ENCODE measurements at places on chromosomes 3 and 15.

DNA sequence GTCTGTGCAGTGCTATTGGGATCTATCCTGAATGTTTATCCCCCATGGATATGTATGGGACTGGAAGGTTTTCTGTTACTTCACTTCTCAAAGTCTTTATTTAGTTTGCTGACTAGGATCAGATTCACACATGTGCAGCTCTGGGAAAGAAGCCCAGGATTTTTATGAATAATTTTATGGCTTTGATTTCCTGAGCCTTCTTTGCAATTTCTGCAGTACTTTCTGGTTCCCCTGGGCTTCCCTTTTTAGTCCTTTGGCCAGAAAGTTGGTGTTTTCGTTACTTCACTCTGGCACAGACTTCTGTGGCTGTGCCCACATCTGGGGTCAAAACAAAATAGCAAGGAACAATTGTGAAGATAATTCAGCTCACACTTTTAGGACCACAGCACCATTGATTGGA, 721.0 kb downstream of the OTOL1 start:
- DNase-seq, result no peak

GRCh38 chr15:33021806-33022389, 172.6 kb downstream of the FMN1 start:
- peak; percentile 49 for DNase-seq

- no peak for DNase-seq
Measured at GRCh38 chr3:169846458-169847193, 23.1 kb downstream of the LRRC31 start.

GRCh38 chr15:68542348-68542747, 36.4 kb upstream of the CORO2B start:
- no peak for DNase-seq

DNA sequence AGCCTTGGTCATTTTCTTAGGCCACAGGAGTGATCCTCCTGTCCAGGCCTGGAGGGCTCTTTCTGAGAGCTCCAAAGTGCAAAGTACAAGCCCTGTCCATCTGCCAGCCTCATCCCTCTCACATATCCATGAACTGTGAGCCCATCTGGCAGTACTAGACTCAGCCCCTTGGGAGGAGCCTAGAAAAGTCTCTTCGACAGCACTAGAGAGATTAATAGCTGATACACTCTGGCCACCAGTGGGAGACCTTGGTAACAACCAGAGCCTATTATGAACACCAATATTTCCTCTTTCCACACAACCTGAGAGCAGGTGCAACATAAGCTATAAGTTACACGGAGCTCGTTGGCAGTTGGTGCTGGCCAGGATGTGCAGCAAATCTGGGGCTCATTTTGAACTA, 59.5 kb upstream of the DCLK3 start:
- no peak for DNase-seq

DNA sequence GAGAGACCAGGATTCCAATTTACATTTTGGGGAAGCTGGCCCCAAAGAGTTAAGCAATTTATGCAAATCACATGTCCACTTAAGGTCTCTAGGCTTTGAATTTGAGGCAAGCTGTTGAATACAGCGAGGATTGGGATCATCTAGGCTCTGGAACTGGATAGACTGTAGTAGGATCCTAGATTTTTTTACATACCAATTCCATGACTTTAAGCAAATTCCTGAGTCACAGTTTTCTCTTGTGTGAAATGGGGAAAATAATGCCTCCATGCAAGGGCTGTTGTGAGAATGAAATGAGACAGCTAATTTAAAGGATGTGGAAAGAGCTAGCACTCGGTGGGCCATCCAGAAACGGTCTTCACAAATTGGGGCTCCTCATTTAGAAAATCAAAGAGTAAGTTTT, 103.4 kb downstream of the MINAR1 start:
- no peak for DNase-seq

DNA sequence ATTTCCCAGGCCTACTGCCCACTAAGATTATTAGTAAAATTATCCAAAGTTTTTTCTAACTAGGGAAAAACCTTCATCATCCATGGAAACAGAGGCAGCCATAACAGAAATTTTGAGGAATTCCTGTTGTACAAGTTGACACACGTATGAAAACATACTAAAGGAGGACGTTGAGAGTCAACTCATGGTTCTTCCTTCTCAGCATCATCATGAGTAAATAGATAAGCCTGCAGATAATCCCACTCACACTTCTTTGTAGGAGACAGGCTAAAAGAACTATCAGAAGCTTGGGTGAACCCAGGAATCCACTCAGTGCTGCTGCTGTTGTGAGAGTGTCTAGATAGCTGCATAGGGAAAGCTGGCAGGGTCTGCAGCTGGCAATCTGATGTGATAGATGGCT, 694.8 kb upstream of the NR2F2 start:
- no peak for DNase-seq

GRCh38 chr3:126464997-126465396, 10.7 kb downstream of the ZXDC start:
- DNase-seq, result no peak

- no peak for DNase-seq
Measured at GRCh38 chr15:57541271-57541670, 50.4 kb upstream of the MYZAP start.

- no peak for DNase-seq
Measured at GRCh38 chr15:100653608-100654007, 51.2 kb downstream of the ASB7 start.

DNA sequence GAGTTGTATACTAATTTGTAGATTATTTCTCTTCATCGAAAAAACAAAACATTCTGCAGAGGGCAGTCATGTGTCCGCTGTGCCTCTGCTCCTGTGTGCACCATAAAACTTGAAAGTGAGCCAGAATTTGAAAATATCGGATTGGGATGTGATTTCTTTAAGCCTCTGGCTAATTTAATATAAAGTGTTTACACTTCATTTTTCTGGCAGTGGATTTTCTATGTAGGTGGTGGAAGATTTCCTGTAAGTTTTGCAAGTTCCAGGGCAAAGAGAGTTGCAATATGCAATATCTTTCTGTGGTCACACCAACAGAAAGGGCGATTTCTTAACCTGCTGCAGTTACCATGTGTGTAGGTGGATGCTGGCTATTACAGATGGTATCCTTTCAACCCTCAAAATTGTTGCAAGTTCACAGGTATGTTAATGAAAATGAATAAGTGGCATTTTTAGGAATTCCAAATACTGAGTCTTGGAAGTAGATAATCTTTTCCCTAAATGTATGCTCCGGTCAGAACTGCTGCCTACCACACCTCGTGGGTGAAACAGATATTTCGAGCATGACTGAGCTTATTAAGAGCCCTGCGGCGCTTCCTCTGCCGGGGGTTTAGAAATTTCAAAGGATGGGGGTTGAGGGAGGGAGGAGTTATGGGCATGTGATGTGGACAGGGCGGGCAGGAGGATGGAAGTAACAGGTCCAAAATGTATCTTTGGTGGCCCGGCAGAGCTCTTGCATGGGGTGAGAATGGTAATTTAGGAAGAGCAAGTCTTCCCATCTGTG, 134.0 kb downstream of the PGPEP1L start:
- peak; percentile 87 for DNase-seq

DNA sequence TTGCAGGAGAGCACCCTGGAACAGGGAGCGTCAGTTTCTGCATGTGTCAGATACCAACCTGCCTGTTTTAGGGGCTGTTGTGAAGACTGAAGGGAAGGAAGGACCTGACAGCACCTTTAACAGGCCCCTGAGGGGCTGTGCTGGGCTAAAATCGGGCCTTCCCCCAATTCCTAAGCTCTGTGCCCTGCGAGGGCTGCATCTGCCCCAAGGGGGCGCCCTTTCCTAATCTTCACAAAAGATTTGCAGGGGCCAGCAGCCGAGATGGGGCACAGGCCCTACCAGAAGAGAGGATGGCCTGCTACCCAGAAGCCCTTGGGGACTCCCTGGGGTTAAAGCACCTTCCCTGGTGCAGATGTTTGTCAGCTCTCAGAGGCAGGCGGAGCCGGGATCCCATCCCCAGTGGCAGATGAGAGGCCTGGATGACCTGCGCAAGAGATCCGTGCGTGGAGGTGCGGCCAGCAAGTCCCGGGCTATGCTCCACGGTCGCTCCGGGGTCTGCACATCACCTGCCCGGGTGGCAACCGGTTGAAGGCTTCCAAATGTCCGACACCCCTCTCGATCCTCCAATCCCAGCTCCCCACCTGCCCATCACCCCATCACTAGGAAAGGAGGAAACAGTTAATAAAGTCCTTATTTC, 53.6 kb downstream of the RHCG start:
- DNase-seq, result peak; percentile 51

DNA sequence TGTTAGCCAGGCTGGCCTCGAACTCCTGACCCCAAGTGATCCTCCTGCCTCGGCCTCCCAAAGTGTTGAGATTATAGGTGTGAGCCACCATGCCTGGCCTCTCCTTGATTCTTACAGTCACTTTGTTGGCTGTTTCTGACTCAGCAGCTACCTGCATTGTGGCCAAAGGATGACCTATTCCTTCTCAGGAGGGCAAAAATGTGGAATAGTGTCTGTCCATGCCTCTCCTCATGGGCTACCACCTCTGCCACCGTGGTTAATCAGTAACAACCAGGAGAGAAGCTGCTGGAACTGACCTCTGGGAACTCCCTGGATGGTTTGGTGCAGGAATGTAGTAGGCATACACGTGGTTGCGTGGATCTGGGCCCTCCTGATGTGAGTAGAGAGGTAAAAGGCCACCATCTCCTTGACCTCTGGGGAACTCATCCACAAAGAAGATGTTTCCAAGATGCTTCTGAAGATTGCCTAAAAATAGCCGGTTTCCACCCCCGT, 63.3 kb downstream of the FLNB start:
- no peak for DNase-seq

DNA sequence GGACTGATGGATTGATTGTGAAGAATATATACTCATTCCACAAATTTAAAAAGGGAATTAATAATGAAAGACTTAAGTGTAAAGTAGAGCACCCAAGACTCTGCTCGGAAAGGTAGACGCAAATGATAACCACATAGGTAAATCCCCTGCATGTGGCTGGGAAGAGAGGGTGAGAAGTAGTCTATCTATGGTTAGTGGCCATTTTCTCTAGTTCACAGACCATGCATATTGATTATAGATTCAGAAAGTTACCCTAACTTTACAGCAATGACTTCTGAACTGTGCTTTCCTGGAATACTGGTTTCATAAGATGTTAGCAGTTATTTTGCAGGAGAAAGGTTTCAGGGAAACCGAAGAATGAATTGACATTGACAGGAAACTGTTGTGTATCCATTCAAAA, 51.7 kb downstream of the CASR start:
- no peak for DNase-seq

- no peak for DNase-seq
Measured at GRCh38 chr15:72198356-72199204, 993 bp upstream of the GRAMD2A start.

- DNase-seq, result no peak
Measured at GRCh38 chr3:78858174-78858573, 909.6 kb downstream of the ROBO1 start.

GRCh38 chr3:79414806-79415205, 353.0 kb downstream of the ROBO1 start:
- no peak for DNase-seq

GRCh38 chr3:49727924-49728361, 4.2 kb upstream of the GMPPB start:
- DNase-seq, result no peak

DNA sequence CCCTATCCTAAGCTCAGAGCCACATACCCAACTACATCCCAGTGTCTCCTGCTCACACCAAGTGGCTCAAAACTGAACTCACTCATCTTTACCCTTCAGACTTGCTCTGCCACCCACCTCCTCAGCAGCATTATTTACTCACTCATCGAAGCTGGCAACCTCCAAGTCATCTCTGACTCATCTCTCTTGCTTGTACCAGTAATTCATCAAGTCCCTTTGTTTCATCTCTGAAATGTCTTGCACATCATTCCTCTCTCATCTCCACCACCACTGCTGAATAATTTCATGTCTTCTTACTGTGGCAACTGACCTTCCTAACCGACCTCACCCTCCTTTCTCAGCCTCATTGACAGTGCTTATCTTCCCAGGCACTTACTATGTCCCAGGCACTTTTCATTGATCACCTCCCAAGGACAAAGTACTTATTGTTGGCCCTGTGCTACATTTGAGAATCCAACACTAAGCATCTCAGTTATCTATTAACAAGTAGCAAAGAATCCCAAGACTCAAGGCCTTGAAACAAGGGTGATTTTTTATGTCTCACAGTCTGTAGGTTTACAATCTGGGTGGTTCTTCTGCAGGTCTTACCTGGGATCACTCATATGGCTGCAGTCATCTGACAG, 82.0 kb downstream of the MRPL46 start:
- DNase-seq, result no peak

- no peak for DNase-seq
Measured at GRCh38 chr15:101359365-101359947, 64.4 kb upstream of the SNRPA1 start.

GRCh38 chr3:102235679-102236078, 199.1 kb upstream of the ZPLD1 start:
- no peak for DNase-seq

DNA sequence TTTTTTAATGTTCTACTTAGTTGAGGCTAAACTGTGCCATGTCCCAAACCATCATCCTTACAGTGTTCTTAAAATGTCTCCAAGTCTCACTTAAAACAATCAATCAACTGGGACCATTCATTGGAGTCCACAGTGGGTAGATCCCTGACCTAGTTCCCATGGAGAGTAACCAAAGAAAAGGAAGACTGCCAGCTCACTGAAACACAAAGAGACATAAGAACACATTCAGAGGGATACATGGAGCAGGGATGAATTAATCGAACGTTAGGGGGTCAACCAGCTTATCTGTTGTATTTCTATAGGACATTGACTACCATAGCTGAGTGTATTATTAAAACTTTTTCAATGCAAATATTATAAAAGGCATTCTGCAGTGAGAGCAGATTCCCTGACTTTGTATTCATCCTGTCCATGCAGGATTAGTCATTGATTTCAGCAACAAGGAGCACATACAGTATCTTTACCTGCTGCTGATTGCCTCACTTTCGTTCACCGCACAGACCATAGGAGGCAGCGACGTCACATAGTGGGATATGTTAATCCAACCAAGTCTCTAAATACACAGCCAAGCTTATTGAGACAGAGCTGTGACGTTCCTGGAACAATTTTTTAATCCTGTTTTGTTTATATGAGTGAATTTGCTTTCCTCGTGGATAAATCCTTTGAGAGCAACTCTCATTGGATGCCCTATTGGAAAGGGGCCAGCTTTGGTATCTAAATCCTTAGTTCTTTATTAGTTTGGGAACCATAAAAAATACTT, 364.9 kb upstream of the RBMS3 start:
- no peak for DNase-seq

DNA sequence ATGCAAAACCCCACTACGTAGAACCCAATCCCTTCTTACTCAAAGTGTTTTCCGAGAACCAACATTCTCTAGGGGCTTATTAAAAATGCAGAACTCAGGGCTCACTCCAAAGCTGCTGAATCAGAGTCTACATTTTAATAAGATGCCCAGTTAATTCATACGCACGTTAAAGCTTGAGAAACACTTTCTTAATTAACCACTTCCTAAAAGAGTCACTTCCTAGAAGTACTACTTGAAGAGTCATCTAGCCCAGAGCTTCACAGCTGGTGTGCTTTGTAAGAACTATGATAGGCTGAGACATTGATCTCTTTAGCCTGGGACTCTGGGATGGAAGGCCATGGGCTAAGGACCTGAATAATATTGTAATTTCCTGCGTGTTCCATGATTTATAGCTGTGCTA, 9.0 kb downstream of the COL6A5 start:
- DNase-seq, result peak; percentile 69
